ENCODE measurements at places on chromosomes 2 and 18. TPM values are rescaled to one million over a fixed set of nuclear protein-coding genes. Genes with fewer than 3 reads are reported as not detected.

Gene KCNG2
- total RNA-seq, result 0.20 TPM

Gene SAG
- total RNA-seq, result not detected

Gene HOXD13
- total RNA-seq, result not detected

DNA sequence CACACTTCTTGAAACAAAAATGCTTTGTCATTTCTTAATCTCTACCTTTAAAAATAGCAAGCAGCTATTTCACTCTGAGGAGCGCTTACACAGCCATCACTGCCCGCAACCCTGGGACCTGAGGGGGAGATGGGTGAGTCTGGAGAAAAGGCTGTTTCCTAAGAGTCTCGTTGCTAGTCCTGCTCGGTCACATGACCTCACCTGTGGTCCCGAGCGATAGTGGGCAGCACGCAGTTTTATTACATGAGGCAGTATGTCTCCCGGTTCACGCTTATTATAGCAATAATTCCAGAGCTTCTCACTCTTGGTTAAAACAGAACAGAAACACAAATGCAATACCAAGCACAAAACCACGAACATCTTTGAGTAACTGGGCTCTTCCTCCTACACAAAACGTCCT lies 105.3 kb downstream of the ZNF516 start:
- no peak for ATAC-seq

DNA sequence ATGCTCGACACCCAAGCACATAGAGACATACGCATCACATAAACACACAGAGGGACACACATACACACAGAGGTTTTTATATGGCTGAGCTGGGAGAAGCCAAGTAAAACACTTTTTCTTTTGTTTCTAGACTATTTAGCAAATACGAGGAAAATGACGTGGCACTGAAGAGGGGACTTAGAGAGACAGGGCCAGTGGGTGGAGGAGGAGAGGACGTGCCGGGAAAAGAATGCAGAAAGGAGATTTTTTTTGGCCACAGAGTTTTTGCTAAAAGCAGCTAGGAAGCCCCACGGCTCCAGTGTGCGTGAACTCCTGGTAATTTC lies 168.5 kb upstream of the KLF7 start:
- no peak for ATAC-seq

DNA sequence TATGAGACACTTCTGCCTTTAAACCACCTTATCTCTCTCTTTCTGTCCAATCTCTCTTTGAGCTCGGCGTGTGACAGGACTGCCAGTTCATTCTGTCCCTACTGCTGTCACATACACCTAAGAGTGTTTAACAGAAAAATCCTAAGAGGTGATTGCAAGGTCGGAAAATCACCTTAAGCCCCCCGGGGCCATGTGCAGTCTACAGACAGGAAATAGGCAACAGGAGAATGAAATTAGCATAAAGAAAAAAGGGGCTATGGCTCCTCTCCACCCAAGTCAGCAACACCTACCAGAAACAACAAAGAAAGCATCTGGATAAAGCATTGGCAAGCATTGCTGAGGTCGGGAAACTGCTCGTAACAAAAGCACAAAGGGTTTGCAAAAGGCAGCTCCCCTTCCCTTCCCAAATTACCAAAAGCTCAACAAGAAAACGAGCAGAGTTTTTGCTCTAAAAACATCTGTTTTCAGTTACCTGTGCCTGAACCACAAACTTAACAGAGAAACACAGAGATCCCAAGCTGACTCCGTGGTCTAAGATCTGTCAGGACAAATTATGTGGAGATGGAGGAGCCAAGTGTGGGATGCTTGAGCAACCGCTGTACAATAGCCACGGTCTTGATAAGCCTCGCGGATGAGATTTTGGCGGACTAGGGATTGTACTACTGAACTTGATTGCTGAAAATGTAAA lies 30.4 kb downstream of the ANKRD44 start:
- no peak for ATAC-seq

DNA sequence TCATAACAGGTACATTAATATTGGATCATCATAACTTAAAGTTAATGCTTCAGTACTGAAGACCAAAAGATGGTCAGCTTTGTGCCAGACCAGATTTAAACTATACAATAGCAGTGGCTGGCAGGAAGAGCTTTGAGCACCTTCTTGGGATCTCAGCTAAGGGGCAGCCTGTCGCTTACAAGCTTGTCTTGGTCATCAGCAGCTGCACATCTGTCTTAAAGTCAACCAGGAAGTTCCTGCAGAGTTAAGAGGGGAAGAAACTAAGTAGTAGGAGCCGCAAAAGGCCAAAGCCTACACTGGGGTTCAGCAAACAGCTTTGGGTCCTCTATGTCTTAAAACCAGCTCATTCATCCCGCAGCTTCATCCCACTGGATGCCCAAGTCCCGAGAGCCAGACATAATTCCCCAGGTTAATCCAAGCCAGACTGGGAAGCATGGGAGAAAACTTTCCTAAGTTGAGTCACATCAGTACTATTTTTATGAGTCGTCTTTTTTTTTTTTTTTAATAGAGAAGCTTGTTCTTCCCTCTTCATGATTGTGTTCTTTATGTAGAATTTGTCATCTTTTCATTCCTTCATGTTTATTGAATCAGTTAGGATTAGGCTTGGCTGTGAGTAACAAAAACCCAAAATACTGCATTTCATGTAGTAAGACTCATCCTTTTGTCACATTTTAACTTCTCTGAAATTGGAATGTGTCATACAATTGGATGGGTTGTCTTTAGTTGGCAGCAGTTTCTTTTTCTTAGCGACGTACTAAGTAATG lies 59.3 kb downstream of the SERTAD2 start:
- ATAC-seq, result peak; percentile 67

- no peak for ATAC-seq
Observed at GRCh38 chr2:39394516-39394961, 42.5 kb downstream of the MAP4K3 start.

DNA sequence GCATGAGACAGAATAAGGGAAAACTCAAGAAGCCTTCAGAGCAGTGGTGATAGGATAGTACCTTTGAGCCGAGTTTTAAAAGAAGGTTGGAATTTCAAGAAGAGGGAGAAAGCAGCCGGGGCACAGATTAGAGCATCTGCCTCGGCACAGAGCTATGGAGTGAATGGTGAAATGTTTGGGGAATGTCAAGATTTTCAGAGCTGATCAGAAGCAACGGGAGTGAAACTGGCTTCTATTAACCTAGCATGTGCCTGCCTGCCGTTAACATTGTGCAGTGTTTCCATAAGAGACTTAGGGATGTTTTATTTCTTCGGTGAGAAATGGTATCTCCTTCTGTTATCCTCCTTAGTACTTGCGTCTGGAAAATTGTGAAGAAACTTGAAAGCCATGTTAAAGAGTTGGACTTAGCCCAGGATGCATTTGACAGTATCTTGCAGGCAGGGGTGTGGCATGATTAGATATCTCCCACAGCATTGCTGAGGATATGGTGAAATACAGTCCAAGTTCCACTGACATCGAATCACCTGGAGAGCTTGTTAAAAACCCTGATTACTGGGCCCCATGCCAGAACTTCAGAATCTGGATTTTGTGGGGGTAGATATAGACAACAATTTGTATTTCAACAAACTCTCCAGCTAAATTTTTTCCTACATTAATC lies 96.8 kb upstream of the PPP1CB start:
- ATAC-seq, result no peak

DNA sequence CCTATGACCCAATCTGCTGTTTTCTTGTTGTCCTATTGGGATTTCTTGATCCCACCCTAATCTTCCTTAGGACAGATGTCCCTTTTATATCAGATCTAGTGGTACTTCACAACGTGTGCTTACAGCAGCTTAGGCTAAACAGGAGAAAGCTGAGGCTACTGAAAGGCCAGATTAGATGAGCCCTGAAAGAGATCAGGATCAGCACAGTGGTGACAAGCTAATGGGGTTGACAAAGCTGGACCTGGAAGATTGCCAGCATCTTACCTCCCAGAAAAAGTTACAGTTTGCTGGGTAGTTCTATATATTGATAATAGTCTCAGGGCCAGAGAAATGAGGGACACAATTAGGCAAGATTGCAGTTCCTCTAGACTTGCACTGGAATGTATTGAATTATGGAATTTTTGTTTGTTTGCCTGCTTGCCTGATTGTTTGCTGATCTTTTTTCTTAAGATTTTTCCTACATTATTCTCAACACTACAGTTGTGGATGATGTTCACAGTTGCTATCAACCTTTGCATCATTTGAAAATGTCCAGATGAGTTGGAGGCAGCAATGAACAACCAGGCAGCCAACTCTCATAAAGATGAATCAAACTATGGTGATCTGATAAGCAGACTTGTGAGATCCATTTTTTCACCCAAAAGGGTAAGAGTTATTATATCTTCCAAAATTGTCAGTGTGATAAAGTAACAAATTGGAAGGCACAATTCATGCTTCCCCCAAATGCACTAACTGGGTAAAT lies 49.1 kb upstream of the PIK3C3 start:
- ATAC-seq, result no peak

GRCh38 chr2:81061016-81061415 lies 756.5 kb upstream of the LRRTM1 start:
- no peak for ATAC-seq

DNA sequence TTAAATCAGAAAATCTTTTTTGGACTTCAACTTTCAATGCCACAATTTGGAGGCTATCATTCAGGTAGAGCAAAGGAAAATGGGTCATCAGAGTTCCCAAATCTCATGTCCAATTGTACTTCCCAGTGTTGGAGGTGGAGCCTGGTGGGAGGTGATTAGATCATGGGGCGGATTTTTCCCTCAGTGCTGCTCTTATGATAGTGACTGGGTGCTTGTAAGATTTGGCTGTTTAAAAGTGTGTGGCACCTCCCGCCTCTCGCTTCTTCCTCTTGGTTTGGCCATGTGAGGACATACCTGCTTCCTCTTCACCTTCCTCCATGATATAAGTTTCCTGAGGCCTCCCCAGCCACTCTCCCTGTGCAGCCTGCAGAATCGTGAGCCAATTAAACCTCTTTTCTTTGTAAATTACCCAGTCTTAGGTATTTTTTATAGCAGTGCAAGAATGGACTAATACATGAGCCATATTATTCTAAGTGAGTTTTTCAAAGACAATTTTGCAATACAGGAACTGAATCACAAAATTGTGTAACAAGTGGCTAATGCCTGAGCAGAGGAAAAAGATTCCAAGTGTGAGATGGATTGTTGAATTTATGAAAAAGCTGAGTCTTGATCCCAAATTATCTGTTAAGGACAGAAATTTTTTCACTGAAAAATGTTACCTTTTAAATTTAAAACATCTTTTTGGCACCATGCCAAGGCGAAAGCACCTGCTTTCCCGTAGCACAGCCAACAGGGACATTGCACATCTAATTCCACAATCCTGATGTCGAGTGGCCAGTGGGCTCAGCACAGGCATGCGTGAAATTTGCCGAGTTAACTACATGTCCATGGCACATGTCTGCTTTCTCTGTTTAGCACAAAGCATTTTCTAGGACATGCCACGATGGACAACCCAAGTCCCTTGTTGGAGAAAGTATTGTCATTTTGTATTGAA lies 150.9 kb downstream of the COL6A3 start:
- peak; percentile 55 for ATAC-seq

Data from esophagus mucosa (tissue), 1 donor.